H1 (cell line): ENCODE measurements at places on chromosomes 3 and 15.
A peak's percentile ranks its signal among the peaks of the same experiment; 100 is the strongest.

DNA sequence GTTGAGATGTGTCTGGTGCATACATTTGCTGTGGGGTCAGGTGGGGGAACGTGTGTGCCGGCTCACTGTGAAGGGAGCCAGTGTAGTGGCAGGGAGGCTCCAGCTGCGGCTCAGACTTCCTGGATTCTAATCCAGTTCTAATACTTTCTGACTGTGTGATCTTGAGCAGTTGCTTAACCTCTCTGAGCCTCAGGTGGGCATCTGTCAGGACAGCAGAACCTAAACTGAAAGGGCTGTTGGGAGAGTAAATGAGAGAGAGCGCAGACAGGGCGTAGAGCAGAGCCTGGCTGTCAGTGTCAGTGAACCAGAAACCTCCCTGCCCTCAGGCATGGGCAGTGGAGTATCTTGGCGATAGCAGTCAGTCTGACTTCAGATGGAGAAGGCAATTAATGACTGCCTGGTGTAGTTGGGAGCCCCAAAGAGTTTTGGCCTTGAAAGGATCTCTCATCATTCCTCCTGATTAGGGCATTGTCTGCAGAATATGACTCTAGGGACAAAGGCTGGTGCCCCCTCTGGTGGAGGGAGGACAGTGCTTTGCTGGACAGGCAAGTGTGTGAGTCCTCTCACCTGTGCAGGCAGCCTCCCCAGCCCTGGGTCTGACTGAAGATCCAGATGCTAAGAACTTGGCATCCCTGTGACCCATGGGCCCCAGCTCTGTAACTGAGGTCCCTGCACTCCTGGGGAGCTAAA lies 9.6 kb downstream of the KBTBD13 start:
- peak; percentile 77 for DNase-seq

DNA sequence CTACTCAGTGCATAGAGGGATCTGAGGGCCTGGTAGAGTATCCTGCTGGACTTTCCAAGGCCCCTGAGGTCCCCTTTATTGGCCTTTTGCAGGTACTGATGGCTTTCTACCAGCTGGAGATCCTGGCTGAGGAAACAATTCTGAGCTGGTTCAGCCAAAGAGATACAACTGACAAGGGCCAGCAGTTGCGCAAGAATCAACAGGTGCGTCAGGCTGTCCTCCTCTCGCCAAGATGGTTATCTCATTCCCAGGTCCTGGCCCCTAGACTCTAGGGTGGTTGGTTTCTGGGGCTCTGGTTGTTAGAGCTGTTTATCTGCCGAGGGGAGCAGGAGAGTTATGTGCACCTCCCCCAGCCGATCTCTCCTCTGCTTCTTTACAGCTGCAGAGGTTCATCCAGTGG lies 9.3 kb downstream of the EIF2B5 start:
- no peak for DNase-seq

DNA sequence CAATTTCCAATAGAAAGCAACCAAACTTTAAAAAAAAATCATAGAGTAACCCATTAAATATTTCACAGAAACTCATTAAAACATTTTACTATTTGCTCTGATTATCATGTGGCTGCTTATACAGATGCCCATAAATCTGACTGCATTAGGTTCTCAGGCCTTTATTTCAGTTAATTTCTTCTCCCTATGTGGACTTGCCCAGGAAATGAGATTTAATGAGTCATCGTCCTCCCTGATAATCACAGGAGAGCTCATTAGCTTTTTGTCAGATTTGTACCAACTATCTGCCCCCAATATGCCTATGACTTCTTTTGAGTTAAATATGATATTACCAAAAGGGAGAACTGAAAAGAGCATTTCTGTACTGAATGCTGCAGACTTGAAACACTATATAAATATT lies 168.0 kb downstream of the FOXB1 start:
- no peak for DNase-seq

DNA sequence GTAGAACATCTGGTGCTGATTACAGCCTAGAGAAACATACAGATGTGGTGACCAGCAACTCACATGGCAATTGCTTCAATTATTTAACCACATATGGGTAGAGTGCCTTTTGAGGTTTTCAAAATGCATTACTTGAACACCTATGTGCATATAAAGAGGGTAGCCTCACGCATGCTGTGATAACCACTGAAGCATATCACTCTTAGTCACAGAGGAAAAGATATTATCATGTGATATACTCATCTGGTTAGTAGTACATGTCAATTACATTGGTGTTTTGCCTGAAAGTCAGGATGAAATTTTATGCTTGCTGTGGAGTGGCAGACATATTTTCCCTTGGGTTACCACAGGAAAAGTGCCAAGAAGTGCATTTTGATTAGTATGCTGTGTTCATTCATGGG lies 459.3 kb upstream of the AGTR1 start:
- no peak for DNase-seq

GRCh38 chr3:186128158-186128557 lies 19.3 kb upstream of the ETV5 start:
- no peak for DNase-seq

DNA sequence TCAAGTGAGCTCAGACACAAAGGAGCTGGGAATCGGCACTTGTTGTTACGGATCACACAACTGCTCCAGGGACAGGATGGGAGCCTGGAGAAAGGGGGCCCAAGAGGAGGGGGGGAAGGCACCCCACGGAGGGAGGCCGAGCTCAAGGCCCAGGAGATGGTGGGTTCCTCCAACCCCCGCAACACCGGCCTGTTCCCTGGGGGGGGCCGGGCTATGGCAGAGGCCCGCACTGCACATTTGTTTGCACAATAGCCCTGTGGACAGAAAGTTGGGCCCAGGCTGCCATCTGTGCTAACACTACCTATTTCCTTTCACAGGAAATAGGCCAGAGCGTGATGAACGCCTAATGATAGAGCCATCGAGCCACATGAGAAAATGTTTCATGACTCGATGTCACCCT lies 147.1 kb downstream of the NSMCE3 start:
- no peak for DNase-seq

GRCh38 chr3:184651904-184652303 lies 60.0 kb downstream of the MAGEF1 start:
- DNase-seq: no peak

- no peak for DNase-seq
Measured at GRCh38 chr3:175073219-175073905, 214.2 kb downstream of the NAALADL2 start.

GRCh38 chr15:61243983-61244593 lies 15.0 kb upstream of the RORA start:
- no peak for DNase-seq

DNA sequence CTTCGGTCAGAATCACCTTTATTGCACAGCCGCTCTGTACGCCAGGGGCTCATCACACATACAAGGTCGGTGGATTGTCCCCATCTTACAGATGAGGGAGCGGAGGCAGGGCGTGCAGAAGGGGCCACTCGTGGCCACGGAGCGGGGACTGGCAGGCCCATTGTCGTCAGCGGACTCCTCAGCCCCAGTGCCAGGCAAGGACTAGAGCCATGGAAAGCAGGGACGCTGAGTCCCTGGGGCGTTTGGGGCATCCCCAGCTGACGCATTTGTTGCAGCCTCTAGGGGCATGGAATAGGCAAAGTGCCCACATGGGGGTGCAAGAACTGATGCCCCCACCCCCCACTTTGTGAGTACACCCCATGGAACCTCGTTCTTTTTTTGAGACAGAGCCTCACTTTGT lies 29.8 kb upstream of the FURIN start:
- no peak for DNase-seq

DNA sequence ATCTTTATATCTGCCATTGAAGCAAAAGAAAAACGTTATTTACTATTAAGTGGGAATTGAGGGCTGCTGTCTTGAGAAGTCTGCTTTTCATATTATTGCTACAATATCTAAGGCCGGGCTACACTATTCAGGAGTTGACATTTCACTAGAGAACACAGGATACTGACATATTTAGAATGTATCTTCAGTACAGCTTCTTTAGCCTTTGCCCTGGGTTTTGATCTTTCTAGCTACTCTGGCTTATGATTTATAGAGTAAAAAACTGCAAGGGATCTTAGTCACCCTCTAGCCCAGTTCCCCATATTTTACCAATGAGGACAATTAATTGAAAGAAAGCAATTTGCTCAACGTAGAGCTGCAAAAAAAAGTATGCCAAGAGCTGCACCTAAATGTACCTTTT lies 307.4 kb upstream of the DPPA4 start:
- no peak for DNase-seq

DNA sequence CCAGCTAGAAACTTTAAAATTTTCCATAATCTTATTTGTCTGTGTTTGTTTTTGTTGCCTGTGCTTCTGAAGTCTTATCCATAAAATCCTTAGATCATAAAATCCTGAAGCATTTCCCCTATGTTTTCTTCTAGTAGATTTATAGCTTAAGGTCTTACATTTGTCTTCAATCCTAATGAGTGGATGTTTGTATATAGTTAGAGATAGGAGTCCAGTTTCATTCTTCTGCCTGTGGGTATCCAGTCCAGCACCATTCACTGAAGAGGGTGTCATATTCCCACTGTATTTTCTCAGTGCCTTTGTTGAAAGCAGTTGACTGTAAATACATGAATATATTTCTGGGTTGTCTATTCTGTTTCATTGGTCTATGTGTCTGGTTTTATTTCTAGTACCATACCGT lies 44.8 kb upstream of the SPSB4 start:
- DNase-seq: no peak

- DNase-seq: no peak
Measured at GRCh38 chr15:95659656-95660055, 670.8 kb upstream of the NR2F2 start.

DNA sequence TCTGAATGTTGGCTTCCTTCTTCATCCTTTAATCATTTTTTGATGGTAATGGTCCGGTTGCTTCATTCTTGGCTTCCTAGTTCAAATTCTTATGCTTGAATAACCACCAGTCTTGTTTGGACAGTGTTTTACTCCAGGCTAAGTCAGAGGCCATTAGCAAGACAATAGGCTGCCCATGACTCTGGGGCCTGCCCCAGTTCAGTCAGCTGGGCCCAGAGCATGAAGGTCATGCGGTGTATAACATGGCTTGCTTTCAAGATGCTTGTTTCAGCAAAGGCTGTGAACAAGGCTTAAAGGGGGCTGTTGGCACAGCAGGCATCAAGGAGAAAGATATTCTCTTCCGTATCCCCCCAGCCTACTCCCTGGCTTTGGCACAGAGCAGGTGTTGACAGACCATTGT lies 13.7 kb downstream of the TM4SF18 start:
- DNase-seq: no peak

- DNase-seq: peak; percentile 86
Measured at GRCh38 chr15:70111203-70112073, 13.7 kb upstream of the TLE3 start.

DNA sequence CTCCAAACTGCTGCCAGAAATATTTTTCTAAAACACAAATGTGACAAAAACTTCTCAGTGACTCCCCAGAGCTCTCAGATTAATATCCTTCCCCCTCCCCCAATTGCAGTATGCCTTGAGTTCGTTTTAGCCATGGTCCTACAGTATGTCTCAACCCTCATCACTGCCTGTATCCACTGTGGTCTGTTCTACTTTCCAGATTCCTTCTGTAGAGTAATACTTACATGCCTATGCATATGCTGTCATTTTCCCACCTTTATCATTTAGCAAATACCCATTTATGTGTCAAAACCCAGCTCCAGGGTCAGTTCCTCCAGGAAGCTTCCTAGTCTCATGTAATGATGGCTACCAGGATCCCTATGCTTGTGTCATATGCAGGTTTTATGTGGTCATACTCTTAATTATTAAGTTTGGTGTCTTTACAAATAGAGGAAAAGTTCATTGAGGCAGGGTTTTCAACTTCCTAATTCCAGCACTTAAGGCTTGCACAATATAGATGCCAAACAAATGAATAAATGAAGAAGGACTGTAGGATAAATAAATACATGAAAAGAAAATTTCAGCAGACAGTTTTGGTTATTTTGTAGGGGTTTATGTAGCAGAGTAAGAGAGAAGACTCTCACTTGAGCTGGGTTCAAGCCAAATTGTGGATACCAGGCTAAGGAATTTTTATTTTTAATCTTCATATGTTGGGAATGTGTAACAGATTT lies 170.8 kb downstream of the ALCAM start:
- no peak for DNase-seq

DNA sequence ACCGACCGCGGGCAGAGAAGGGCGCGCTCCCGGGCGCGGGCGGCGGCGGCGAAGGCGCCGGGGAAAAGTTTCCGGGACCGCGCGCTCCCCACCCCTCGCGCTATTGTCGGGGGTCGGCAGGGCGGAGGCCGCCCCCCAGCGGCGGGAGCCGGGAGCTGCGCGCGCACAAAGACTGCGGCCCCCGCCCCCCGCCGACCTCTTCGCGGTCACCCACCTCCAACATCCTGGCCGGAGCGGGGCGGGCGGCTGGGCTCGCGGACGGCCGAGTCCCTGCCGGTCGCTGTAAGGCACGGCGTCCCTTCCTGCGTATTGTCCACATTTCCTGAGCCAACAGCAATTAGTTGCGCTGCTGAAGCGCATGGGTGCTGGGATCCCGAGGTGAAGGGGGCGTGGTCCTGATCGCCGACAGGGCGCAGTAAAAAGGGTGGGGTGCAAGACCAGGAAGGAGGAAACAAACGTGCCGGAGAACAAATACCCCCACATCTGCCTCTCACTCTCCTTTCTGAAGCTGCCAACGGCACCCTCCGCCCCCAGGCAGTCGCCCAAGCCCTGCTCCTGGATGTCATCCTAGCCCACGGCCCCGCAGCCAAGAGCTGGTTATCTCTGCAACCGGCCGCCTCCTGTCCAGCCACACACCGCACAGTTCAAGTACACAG lies at the start of gene TMEM44:
TSS of gene TMEM44 (minus strand) at position 71 of the 656 bp plus-strand sequence. CDS start 204 bp downstream, outside the sequence.
- DNase-seq: peak; percentile 88

GRCh38 chr15:89088605-89089315 lies 504 bp downstream of the ABHD2 start:
- DNase-seq: no peak

GRCh38 chr3:47024932-47025331 lies 45.5 kb downstream of the NBEAL2 start:
- DNase-seq: no peak

GRCh38 chr3:10867384-10867783 lies 51.4 kb downstream of the SLC6A11 start:
- DNase-seq: no peak

DNA sequence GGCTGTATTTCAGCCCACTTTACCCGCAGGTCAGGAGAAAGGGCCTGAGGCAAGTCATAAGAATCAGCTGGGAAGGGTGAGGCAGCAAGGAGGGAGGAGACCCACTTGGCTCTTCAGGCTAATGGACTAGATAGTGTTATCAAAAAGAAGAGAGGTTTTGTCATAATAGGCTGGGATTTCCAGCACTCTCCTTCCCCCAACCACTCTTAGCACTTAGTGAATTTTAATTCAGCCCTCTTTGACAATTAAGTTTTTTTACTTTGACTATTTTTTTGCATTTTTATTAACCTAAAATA lies 771 bp downstream of the MPI start:
- no peak for DNase-seq

GRCh38 chr3:196024968-196025367 lies 56.9 kb downstream of the TFRC start:
- DNase-seq: no peak

- DNase-seq: peak; percentile 81
Measured at GRCh38 chr3:10263646-10264363, 15.5 kb downstream of the TATDN2 start.

GRCh38 chr3:16322189-16322588 lies 57.2 kb downstream of the OXNAD1 start:
- no peak for DNase-seq

- DNase-seq: no peak
Measured at GRCh38 chr3:3806092-3806491, 6.9 kb downstream of the LRRN1 start.
